ENCODE measurements at places on chromosomes 2 and 18.

GRCh38 chr2:237625777-237626176 lies 1.6 kb upstream of the LRRFIP1 start:
- no peak for DNase-seq

- no peak for DNase-seq
Observed at GRCh38 chr2:232502511-232502910, 14.9 kb upstream of the ECEL1 start.

DNA sequence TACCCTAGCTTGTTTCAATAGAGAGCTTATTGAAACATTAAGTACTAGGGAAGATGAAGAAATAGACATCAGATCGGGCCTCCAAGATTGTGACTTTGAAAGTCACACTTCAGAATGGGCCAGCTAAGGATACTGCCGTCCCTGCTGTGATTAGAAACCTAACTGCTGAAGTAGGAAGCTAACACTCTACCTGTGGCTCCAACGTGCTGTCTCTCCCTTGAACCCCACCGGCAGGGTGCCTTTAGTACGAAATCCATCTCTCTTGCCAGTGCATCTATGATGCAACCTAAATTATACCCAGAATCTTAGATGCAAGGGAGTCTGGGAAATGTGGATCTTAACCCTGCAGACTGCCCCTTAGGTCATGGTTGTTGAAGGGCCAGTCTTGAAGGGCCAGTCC lies 78.6 kb downstream of the OXER1 start:
- DNase-seq: no peak

GRCh38 chr2:228367356-228367755 lies 185.9 kb upstream of the SPHKAP start:
- DNase-seq: no peak

Measured in left ventricle myocardium inferior (tissue), 1 donor.